ENCODE measurements at places on chromosomes 12 and 14.

- peak; percentile 70 for DNase-seq
Observed at GRCh38 chr14:42222924-42223471, 616.3 kb downstream of the LRFN5 start.

GRCh38 chr14:91095178-91095577 lies 18.7 kb upstream of the DGLUCY start:
- no peak for DNase-seq

- no peak for DNase-seq
Observed at GRCh38 chr14:90406384-90406798, 9.6 kb downstream of the CALM1 start.

DNA sequence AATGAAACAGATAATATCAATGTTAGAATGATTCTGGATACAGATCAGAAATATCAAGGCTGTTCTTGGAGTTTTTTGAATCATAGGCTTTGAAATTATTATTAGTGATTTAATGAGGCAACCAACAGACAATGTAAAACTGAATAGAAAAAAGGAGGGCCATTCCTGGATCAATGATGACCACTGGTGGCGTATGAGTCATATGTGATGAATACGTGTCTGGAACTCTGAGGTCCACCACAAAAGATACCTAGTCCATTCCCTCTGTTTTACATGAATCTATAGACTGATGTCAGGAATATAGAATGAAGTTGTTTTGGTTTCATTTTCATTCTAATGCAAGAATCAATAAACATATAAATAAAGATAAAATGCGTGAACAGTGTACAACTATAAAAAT lies 78.3 kb upstream of the RTL1 start:
- DNase-seq, result no peak

DNA sequence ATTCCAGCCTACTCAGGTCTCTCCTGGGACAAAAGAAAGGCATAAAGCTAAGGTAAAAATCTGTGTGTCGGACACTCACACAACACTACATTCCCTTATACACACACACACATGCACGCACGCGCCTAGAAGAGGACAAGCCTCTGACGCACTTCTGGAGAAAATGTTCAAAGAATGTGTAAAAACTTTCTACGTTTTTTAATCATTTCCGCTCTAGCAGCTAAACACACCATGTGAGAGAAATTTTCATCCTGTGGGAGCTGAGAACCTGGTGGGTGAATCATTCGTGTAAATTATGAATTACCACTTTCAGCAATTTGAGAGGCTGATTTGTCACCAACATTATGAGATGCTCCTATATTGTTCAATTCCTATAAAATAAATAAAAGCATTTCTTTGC lies 494.5 kb downstream of the TMEM132D start:
- no peak for DNase-seq

DNA sequence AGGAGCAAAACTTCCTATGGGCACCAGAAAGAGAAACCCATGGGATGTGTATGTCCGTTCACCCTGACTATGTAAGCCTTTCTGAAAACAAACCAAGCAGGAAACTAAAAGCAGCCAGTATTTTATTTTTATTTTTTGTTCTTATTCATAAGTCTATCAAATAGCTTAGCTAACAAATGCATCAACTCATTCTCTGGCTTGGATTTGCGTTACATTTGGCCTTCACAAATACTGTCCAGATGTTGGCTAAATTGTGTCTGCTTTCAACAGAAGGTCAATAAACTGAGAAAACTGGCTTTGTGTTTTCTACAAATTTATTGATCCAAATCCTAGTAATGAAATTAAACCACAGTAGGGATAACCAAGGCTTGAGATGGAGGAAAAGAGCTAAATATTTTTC lies 379.0 kb downstream of the NOVA1 start:
- DNase-seq, result no peak

DNA sequence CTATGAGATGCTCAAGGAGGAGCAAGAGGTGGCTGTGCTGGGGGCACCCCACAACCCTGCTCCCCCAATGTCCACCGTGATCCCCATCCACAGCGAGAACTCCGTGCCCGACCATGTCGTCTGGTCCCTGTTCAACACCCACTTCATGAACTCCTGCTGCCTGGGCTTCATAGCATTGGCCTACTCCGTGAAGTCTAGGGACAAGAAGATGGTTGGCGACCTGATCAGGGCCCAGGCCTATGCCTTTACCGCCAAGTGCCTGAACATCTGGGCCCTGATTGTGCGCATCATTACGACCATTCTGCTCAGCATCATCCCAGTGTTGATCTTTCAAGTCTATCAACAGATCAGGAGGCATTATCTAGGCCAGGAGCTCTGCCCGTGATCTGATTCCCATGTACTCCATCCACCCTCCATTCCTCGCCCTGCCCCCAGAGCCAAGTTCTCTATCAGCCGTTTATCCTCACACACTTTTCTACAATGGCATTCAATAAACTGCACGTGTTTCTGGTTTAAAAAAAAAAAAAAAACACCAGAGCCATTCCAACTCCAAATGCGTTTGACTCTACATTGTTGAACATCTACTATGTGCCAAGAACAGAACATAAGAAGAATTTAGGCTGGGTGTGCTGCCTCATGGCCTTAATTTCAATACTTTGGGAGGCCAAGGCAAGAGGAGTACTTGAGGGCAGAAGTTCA lies 17.5 kb downstream of the ATXN2 start:
- peak; percentile 25 for DNase-seq

GRCh38 chr12:28258998-28259397 lies 68.7 kb downstream of the CCDC91 start:
- no peak for DNase-seq

GRCh38 chr14:93079321-93079720 lies 36.4 kb downstream of the ITPK1 start:
- DNase-seq, result no peak

GRCh38 chr14:31962920-31963319 lies 114.2 kb upstream of the ARHGAP5 start:
- no peak for DNase-seq

- DNase-seq, result no peak
Observed at GRCh38 chr14:51626185-51626584, 25.5 kb upstream of the FRMD6 start.

DNA sequence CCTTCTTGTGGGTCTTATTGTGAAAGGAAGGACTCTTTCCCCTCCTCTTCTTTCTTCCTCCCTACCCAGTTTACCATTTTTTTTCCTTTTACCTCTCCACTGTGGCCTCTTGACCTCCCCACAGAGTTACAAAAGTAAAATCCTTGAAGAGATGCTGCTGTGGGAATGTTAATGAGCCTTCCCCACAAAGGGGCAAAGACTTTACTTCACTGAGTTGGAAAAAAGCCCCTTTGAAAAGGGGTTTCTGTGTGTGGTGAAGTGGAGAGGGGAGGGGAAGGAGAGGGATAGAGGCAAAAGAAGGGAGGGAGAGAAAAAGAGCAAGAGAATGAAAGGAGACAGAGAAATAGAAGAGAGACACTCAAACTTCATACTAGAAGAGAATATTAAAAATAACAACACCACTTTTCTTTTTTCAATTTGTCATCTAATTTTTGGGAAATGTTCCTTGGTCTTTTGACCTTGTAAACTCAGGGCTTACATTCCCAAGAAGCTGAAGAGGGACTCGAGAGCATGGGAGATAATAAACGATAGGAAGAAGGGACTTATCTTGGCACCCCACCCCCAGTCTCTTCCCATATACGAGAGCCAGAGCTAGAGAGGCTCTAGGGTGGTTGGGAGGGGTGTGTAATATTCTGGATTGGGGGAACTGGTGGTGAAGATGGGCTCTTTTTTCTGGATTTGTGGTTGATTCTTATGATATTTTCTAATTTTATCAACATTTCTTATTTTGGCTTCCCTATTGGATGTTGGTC lies 13.2 kb upstream of the SALL2 start:
- no peak for DNase-seq
